IPS-NIHi11 (cell line): ENCODE measurements at places on chromosomes 16 and 17.

- DNase-seq, result peak; percentile 77
Measured at GRCh38 chr16:75244844-75245758, 6.3 kb downstream of the BCAR1 start.

- no peak for DNase-seq
Measured at GRCh38 chr17:71427801-71428200, 693.0 kb upstream of the SOX9 start.

DNA sequence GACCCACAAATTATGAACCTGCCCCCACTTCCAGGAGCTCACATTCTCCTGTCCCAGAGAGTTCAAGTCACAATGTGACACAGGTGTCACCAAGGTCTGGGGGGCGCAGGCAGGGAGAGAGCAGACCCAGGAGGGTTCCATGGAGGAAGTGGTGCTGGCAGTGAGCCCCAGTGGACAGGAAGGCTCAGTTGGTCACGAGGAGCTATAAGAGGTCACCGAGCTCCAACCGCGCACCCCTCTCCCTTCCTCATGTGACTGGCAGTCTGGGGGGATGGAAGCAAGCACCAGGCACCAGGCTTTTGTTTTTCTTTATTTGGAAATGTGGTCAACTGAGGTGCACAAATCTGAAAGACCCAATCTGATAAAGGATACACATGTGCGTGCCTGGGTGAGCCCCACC, 2.5 kb downstream of the ITGAD start:
- DNase-seq, result no peak

- peak; percentile 86 for DNase-seq
Measured at GRCh38 chr17:47693731-47694580, at the start of gene TBKBP1. Gene TBKBP1, plus strand, starts transcription at chr17:47694161. Its CDS starts 1,952 bp downstream, at chr17:47696113.

GRCh38 chr16:66934138-66934838, at the start of gene CIAO2B:
Gene CIAO2B, minus strand, starts transcription at chr16:66934402. Its CDS starts 38 bp downstream, at chr16:66934364.
- DNase-seq, result peak; percentile 98

- DNase-seq, result no peak
Measured at GRCh38 chr17:56896968-56897359, 16.9 kb downstream of the TRIM25 start.

DNA sequence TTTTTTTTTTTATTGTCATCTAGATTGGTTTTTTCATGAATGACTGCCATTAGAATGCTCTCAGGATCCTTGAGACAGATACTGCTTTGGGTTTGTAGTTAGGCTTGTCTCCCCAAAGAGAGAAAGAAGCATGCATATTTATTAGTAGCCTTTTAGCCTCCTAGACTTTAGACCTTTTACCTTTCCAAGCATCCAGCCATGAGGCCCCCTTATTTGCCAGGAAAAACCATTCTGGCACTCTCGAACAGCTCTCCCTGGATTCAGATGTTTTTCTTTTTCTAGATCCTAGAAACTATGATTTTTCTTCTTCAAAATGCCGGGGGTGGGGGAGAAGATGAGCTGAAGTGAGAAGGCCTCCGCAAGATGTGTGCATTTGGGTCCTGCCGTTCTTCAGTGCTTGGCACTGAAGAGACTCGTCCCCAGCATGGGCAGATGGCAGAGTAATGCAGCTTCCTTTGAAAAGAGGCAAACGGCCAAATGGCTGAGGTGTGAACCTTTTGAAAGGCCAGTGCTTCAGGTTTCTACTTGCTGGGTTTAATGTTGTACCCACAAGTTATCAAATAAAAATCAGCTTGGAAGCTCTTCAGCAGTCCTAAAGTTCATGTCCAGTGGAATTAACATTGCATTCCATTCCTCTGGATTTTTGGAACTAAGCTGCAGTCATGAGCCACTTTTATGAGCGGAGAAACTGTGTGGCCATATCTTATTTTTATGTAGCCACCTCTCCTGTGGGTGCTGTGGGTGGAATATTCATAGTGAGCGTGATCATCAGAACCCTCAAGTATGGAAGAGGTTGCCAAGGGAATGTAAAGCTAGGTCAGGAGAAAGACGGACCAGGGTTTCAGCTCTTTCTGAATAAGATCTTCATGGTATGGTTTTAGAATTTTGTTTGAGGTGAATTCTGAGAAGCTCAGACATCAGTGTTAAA, 7.2 kb downstream of the SOCS7 start:
- no peak for DNase-seq

- no peak for DNase-seq
Measured at GRCh38 chr16:8729779-8730334, 55.4 kb downstream of the ABAT start.

DNA sequence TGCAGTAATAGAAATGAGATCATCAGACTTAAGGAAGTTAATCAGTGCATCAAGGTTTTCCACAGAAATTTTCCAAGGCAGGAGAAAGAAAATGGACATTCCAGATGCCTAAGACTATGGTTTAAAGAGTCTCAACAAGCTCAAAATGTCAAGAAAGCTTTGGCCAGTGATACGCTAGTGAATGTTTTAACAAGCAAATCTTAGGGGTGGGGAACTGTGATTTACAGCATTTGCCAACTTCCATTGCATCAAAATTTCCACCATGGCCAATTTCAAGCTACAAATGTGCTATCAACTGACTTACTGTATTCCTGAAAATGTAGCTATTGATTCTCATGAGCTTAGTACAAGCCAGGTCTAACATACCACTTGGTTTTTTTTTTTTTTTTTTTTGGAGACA, 82.4 kb upstream of the CLEC3A start:
- DNase-seq, result no peak

DNA sequence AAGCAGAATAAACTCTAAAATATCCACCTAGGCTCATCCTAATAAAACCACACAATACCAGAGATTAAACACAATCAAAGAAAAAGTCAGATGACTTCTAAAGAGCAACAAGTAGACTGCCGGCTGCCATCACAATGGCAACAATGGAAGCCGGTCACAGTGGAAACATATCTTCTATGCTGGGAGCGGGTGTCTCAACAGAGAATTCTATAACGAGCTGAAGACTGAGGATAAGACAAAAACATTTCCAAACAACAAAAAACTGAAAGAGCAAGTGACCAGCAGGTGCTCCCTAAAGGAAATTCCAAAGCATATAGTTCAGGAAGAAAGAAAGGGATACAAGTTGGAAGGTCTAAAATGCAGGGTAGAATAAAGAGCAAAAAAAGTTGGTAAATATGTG, 8.9 kb downstream of the NSMCE1 start:
- DNase-seq, result no peak

DNA sequence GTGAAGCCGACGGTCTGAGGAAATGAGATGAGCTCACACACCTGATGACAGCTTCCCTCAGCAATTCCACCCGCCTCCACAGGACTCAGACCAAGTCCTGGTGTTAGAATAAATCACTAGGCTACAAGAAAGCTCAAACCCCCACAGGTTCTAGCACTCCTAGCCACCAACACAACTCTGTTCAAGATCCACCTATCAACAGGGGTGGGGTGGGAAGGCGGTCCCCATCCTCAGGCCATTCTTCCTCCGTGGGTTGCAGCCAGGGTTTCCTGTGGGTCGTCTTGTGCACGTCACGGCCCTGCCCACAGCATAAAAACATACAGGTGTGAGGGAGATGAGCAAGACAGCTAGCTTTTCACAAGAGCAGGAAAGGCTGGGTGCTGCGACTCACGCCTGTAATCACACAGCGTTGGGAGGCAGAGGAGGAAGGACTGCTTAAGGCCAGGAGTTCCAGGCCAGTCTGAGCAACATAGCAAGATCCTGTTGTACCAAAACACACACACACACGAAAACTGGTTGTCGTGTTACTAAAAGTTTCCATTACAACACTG, 81.1 kb downstream of the ANKRD11 start:
- no peak for DNase-seq

DNA sequence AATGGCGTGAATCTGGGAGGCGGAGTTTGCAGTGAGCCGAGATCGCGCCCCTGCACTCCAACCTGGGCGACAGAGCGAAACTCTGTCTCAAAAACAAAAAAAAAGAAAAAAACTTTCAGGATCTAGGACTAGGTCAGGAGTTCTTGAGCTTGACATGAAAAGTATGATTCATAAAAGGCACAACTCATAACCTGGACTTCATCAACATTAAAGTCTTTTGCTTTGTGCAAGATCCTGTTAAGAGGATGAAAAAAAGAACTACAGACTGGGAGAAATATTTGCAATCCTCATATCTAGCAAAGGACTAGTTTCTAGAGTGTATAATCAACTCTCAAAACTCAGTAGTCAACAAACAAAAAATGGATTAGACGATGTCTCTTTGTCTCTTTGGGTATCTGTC, 40.0 kb downstream of the TBC1D16 start:
- DNase-seq, result no peak

GRCh38 chr17:9986754-9987382, 81.8 kb upstream of the RCVRN start:
- no peak for DNase-seq

- DNase-seq, result no peak
Measured at GRCh38 chr17:16980813-16981731, 9.2 kb upstream of the TNFRSF13B start.

DNA sequence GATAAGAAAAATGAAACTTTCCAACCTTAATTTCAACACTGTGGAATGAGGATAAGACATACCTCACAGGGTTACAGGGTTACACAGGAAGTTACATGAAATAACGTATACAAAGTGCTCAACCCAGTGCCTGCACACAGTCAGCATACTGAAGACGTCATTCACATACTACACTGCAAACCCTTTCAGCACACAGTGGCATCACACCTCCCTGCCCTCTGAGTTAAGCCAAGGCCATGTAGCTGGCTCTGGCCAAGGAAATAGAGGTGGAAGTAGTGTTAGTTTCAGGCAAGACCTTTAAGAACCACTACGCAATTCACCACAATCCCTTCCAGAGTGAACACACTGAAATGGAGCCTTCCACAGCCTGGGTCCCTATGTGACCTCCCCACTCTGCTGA, 46.6 kb upstream of the GSG1L start:
- DNase-seq, result no peak

GRCh38 chr16:8588682-8589056, 1.6 kb downstream of the TMEM114 start:
- peak; percentile 50 for DNase-seq

DNA sequence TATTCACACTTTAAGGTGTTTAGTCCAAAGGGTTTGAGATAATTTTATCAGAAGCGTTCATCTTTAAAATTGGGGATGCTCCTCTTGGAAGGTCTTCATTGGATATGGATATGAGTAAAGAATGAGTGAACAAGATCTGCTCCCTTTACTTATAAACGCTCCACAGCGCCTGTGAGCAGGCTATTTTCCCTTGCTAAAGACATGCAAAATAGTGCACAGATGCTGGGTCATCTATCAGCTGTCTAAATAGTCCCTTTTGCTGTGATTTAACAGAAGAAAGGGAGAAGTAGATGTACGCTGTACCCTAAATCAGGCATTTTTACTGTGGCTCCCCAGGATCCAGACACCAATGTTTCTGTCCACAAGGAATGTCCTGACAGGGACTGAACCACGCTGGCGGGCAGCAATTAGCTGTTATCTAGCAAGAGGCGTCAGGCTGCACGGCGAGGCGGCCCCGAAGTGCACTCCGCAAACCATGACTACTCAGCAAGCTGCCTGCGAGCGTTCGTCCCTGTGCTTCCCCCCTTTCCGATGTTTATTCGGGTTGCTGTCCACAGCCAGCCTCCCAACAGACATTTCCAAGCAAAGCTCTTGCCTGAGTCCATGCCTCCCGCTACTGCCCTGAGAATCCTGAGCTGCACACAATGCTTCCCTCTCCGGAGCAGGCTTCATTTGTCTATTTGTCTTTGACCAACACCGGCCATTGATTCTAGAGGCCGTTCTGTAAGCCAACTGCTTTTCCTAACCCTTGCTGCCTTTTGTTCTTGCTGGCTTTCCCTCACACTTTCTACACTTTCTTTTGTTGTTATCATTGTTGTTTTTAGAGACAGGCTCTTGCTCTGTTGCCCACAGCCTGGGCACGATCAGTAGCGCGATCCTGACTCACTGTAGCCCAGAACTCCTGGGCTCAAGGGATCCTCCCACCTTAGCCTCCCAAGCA, 55.7 kb upstream of the CNEP1R1 start:
- DNase-seq, result no peak

GRCh38 chr16:74718140-74718539, 17.5 kb upstream of the MLKL start:
- DNase-seq, result peak; percentile 2

GRCh38 chr17:17108451-17109049, 66.3 kb downstream of the MPRIP start:
- DNase-seq, result no peak

DNA sequence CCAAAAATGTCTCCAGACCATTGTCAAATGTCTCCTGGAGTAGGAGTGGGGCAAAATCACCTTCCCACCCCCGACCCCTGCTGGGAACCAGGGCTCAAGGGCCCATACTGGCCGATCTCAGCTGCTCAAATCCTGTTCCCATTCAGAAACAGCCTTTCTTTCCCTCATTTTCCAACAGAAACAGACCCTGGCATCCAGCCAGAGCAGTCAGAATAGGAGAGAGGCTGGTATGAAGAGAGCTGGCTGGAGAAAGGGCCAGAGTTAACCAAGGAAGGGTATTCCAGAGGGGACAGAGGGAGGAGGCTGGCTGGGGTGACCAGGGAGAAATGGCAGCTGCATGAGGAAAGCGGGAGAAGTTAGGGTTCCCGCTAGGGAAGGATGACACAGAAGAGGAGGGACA, 199.1 kb downstream of the XYLT1 start:
- DNase-seq, result no peak

DNA sequence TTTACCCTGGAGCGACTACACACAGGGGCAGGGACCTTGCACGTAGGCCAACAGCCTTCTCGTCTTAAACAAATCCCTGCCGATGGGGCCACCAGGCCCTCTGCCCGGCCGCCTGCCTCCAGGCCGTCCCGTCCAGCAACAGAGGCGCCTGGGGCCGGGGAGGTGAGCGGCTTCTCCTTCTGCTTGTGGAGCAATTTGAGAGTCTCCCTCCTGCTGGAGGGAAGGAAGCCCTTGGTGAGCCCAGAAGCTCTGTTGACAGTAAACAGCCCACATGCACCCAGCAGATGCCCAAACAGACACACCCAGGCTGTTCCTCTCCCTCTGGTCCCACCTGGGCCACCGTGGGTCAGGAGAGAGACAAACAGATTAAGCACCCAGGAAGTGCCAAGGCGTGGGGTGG, 8.1 kb downstream of the SLC43A2 start:
- DNase-seq, result no peak

- DNase-seq, result no peak
Measured at GRCh38 chr16:89444728-89445127, 45.6 kb downstream of the ANKRD11 start.

DNA sequence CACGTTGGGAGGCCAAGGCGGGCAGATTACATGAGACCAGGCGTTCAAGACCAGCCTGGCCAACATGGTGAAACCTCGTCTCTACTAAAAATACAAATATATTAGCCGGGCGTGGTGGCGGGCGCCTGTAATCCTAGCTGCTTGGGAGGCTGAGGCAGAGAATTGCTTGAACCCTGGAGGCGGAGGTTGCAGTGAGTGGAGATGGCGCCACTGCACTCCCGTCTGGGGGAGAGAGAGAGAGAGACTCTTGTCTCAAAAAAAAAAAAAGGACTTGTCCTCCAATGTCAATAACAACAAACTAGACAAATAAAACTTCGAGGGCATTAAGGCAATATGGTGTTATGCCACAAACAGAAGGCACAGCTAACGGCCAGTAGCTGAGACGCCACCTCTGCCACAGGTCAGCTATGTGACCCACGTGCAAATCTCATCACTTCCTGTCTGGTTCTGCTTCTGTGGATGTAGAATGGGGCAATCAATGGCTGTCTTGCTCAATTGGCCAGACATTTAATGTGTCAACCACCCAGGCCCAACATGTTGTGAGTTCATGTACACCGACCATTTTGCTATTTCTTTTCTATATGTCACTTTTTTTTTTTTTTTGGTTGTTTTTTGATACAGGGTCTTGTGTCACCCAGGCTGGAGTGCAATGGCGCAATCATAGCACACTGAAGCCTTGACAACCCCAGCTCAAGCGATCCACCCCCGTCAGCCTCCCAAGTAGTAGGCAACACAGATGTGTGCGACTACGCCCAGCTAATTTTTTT, 834 bp upstream of the TXNDC11 start:
- DNase-seq, result no peak

GRCh38 chr16:55399911-55400310, 75.9 kb downstream of the IRX6 start:
- DNase-seq, result no peak
